ENCODE measurements at places on chromosomes 11 and 22.

GRCh38 chr11:80163011-80163410, 722.2 kb upstream of the TENM4 start:
- DNase-seq: no peak

- DNase-seq: no peak
Measured at GRCh38 chr11:110093407-110094297, 460 bp downstream of the ZC3H12C start.

GRCh38 chr11:126341760-126342161, 13.7 kb upstream of the ST3GAL4 start:
- peak; percentile 90 for DNase-seq

GRCh38 chr11:110158317-110159200, 65.4 kb downstream of the ZC3H12C start:
- DNase-seq: no peak

- DNase-seq: no peak
Measured at GRCh38 chr11:85620256-85620655, 6.9 kb downstream of the DLG2 start.

Data from fibroblast of skin of left quadriceps (primary cell).